GM06990 (cell line): ENCODE measurements at places on chromosomes 11 and 22.

GRCh38 chr11:97454988-97455387 is 1065.2 kb downstream of the JRKL start:
- DNase-seq = no peak

DNA sequence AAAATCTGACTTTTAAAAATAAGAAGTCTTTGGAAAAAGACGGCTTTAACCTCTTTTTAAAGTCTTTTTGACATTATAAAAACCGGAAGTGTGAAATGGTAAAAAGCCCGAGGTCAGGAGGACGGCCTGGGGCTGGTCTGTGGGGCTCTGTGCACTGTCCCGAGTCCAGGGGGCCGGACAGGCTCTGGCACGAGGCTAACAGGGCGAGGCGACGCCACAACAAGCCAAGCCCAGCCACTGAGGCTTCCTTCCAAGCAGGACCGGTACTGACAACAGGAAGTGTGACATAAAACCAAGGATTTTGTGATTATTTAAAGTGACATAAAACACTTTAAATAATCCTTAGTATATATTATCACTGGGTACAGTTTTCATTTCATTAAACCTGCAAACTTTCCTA is 39.2 kb downstream of the BRD1 start:
- DNase-seq = no peak

GRCh38 chr11:68038718-68039525 is at the start of gene TCIRG1:
Gene TCIRG1, plus strand, starts transcription at chr11:68039025. Its CDS starts 2,247 bp downstream, at chr11:68041272.
- DNase-seq = peak; percentile 86

- no peak for DNase-seq
Measured at GRCh38 chr11:29183301-29183700, 833.5 kb downstream of the KCNA4 start.

DNA sequence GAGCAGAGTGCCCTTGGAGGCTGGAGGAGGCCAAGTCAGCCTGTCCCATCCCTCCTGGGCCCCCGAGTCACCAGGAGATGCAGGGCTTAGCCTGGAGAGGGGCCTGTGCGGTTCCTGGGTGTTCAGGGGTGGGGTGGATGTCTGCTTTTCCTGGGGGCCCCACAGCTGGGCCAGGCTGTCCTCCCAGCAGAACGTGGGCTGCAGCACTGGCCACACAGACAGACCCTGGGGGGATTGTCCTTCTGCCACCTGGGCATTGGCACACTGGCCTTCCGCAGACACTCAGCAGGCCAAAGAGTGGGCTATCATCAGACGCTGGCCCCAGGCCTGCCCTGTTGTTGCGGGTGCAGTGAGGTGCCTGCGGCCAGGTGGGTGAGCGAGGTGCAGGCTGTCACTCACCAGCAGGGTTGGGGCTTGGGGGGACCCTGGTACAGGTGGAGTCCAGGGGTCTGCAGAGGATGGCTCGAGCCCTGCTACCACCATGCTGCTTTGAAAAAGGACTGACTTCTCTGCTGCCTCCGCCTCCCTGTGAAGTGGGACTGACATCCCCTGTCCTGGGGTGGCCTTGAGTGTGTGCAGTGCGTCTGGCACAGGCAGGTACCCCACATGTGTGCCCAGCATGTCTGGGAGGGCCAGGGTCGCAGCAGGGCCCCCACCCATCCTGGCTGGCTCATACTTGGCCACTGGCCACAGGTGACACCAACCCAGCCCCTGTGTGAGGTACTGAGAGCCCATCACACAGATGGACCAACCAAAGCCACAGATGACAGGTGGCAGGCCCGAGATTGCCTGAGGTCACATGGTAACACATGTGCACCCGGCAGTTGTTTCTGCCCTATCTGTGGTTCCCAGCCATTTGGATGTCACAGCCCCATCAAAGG is 39.0 kb upstream of the KCNQ1OT1 start:
- DNase-seq = no peak

- DNase-seq = no peak
Measured at GRCh38 chr11:78038697-78039313, 15.7 kb upstream of the KCTD14 start.

GRCh38 chr11:107547961-107548360 is 17.6 kb downstream of the ALKBH8 start:
- no peak for DNase-seq

GRCh38 chr11:18768978-18769377 is 22.6 kb downstream of the PTPN5 start:
- no peak for DNase-seq

DNA sequence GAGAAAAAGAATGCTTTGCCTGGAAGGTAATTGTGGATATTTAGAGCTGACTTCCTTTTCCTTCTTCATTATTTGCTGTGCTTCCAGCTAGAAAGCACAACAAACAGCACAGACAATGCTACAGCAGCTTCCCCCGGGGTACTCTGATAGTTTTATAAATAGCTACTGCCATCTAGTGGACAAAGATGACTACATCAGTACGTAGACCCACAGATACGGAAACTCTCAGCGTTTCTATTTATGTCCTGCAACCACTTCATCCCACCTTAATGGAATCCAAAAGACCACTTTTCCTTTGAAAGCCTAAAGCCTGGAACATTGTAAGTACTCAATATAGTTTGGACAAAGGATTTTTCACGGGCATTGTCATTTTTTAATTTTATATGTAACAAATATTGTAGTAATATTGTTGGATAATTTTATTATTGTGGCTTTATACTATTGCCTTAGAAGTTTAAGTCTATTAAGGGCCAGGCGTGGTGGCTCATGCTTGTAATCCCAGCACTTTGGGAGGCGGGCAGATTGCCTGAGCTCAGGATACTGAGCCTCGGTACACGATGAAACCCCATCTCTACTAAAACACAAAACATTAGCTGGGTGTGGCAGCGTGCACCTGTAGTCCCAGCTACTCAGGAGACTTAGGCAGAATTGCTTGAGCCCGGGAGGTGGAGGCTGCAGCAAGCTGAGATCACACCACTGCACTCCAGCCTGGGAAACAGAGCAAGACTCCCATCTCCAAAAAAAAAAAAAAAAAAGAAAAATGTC is 7.5 kb downstream of the HSPA8 start:
- DNase-seq = no peak

- DNase-seq = no peak
Measured at GRCh38 chr22:31173386-31174145, 13.6 kb downstream of the RNF185 start.
